AG20443 (cell line): ENCODE measurements at places on chromosomes 1 and 21.

DNA sequence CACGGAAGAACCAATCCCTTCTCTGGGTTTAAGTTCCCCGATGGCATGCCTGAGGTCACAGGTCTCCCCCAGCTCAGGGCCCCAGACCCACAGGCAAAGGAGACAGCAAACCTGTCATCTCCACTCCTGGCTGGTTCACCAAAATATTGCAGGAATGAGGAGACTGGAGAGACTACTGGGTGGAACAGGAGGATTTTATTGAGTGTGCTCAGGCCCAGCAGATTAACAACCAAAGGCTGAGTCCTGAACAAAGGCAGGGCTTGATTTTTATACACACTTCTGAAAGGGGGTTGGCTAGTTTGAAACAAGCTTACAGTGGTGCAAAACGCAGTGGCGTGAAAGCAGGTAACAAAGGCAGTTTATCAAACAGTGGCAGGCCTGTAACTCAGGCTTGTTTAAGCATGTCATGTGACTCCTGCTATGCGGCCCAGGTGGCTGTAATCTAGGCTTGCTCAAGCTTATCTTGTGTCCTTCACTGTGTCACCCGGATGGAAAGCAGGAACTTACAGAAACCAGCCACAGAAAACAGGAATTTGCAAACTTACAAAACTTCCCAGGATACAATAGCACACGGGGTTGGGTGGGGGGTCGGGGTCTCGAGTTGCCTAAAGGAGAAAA lies 27.4 kb upstream of the KCNJ15 start:
- DNase-seq, result no peak

GRCh38 chr1:235998812-235999211 lies 66.1 kb downstream of the NID1 start:
- DNase-seq, result no peak

GRCh38 chr1:72375226-72375625 lies 92.9 kb upstream of the NEGR1 start:
- DNase-seq, result no peak

DNA sequence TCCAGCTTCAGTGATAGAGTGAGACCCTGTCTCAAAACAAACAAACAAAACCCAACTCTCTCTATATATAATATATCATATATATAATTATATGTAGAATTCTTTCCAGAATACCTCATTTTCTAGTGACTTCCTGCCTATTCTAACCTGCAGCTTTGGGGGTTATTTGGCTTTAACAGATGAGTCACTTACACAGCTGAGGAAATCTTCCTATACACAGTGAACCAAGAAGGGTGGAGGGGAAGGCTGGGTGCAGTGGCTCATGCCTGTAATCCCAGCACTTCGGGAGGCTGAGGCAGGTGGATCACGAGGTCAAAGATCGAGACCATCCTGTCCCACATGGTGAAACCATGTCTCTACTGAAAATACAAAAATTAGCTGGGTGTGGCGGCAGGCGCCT lies 9.2 kb downstream of the RAB29 start:
- no peak for DNase-seq

- DNase-seq, result no peak
These were observed 159.9 kb upstream of the AJAP1 start for GRCh38 chr1:4494558-4494957.

- peak; percentile 77 for DNase-seq
These were observed 3.5 kb downstream of the EPHX1 start for GRCh38 chr1:225813214-225813964.

DNA sequence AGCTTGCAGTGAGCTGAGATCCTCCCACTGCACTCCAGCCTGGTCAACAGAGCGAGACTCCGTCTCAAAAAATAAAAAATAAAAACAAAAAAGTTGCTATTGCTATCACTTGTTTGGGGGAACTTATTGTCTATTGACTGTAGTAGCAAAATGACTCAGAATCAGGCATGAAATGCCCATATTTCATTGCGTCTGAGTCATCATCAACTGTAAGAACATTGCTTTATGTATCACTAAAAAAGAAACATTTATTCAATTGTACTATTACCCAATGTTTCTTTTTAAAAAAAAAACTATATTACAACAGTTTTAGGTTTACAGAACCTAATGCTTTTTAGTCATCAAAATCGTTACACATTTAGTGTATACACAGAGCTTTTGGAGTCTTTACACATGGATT lies 91.0 kb upstream of the FMN2 start:
- DNase-seq, result peak; percentile 46

GRCh38 chr1:21383785-21384401 lies 56.0 kb upstream of the NBPF3 start:
- no peak for DNase-seq
